ENCODE measurements at places on chromosomes 16 and 17.

DNA sequence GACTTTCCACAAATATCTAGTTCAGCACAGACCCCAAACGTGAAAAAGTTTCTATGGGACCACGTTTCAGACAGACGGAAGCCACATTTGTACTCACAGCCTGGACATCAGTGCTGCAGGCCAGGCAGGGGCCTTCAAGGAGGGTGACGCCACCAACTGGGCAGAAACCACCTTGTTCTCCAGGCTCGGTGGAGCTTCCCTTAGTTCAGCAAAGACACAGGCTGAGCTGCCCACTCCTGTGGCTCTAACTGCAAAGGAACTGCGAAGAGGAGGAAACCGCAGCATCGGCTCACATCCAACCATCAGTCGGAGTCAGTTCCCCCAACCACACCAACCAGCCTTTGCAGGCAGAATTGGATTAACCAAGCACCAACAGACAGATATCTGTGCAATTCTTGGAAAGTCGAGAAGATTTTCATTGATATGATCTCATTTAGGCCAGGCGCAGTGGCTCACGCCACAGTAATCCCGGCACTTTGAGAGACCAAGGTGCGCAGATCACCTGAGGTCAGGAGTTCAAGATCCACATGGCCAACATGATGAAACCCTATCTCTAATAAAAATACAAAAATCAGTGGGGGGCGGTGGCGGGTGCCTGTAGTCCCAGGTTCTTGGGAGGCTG lies 73.3 kb upstream of the CNEP1R1 start:
- DNase-seq: no peak

- DNase-seq: no peak
These were observed 364 bp upstream of the CETP start for GRCh38 chr16:56961386-56961785.

DNA sequence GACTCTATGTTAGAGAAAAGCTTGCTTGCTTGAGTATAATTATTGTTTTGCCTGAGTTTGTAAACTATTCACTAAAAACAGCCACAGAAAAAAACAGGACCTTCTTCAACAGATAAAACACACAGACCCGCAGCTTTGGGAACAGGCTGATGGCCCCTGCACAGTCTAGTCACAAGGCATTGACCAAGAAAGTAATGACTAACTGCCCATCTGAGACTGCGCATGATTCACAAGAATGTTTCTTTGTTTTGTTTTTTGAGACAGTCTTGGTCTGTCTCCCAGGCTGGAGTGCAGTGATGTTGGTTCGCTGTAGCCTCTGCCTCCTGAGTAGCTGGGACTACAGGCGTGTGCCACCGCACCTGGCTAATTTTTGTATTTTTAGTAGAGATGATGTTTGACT lies 2.8 kb upstream of the ZKSCAN2 start:
- DNase-seq: no peak

DNA sequence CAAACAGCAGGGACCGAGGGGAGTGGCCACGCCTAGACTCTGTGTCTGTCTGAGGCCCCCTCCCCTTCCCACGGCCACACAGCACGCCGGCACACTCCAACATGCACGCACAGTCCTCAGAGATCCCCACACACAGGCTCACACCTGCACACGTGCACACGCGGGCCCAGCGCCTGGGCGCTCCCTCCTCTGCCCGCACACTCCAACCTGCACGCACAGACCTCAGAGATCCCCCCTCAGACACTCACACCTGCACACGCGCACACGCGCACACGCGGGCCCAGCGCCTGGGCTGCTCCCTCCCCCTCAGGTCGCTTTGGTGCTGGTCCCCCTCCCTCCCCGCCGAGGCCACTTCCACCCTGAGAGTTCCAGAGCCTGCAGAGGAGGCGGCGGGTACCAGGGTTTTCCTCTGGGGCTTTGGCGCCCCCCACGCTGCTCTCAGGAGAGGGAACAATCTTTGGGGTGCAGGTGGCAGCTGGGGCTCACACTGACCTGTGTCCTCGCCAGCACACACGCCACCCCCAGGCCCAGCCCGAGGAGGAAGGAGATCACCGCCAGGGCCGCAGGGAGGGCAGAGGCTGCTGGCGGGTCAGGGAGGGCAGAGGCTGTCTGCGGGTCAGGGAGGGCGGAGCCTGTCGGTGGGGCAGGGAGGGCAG lies 1.6 kb downstream of the CD7 start:
- no peak for DNase-seq

DNA sequence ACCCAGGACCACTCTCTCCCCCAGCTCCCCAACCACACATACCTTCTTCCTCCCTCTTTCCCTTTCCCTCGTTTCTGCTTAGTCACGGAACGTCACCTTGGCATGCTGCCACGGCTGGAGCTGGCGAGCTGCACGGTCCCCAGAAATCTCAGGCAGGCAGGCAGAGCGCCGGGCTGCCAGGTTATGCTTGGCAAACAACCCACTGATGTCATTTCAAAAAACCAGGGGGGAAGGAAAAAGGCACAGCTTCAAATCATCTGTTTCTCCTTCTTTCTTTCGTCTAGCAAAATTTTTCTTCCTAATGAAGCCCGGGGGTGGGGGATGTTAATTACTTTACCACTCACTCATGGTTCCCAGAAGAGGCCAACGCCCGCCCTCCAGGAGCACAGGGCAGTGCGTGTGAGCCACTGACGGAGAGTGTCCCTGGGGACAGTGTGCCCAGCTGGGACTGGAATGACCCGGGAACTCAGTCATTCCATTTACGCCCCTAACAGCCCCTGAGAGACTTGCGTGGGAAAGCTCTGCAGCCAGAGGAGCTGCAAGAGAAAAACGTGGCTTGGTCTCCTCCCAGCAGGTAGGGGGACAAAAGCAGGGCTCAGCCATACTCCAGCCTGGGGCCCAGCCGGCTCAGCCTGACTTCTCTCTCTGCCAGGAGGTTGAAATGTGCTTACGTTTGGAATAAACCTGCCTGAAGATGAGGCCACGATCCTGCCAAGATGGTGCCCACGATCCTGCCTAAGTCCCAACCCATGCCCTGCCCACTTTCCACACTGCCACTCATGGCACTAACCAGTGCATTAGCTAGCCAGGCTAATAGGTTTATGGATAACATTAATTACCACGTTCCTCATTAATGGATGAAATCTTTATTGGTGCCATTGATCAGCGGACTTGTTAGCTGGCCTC lies 198.9 kb downstream of the ZFHX3 start:
- DNase-seq: peak; percentile 93

DNA sequence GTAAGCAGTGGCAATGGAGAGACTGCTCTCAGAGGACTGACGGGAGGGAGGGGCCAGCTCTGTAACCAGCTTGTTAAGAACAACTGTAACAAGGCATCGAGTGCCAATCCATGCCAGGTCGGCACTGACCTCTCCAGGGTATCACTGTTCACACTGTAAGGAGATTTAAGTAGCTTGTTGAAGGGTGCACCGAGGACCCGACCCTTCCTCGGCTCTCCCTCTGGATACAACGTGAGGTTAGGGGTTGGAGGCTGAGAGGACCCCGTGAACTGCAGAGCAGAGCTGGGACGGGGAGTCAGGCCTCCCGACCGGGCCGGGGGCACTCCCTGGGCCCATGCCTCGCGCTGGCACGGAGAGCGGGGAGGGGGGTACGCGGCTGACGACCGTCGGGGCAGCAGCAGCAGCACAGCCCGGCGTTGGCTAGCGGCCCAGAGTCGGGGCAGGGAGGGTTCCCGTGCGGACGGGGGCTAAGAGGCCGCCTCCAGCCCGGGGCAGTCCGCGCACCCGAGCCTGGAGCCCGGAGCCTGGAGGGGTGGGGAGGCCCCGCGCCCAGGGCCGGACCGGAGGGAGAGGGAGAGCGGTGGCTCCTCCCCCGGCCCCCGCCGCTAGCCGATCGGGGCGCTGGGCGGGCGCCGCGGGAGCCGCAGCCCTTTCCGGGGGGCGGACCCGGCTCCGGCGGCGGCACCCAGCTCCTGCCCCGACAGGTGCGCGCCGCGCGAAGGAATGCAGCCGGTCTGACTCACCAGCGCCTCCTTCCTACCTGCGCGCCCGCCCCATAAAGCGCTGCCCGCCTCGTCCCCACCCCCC lies at the start of gene ITGB4:
Gene ITGB4, plus strand, starts transcription at position 804 of the 807 bp plus-strand sequence. CDS start 3,245 bp downstream, outside the sequence.
- DNase-seq: no peak

GRCh38 chr17:51992864-51993416 lies 165.6 kb downstream of the CA10 start:
- no peak for DNase-seq

DNA sequence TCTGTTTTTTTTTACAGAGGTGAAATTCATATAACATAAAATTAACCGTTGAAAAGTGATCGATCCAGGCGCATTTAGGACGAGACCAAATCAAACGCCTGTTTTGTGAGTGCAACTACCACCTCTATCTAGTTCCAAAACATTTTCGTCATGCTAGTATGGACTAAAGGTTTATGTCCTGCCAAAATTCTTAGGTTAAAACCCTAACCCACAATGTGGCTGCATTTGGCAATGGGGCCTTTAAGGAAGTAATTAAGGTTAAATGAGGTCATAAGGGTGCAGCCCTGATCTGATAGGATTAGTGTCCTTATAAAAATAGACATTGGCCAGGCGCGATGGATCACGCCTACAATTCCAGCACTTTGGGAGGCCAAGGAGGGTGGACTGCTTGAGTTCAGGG lies 32.8 kb upstream of the RCVRN start:
- peak; percentile 72 for DNase-seq

- no peak for DNase-seq
These were observed 308.2 kb downstream of the TOX3 start for GRCh38 chr16:52238710-52239109.
